ENCODE measurements at places on chromosomes 5 and 9. TPM values are rescaled to one million over a fixed set of nuclear protein-coding genes. Genes with fewer than 3 reads are reported as not detected.

DNA sequence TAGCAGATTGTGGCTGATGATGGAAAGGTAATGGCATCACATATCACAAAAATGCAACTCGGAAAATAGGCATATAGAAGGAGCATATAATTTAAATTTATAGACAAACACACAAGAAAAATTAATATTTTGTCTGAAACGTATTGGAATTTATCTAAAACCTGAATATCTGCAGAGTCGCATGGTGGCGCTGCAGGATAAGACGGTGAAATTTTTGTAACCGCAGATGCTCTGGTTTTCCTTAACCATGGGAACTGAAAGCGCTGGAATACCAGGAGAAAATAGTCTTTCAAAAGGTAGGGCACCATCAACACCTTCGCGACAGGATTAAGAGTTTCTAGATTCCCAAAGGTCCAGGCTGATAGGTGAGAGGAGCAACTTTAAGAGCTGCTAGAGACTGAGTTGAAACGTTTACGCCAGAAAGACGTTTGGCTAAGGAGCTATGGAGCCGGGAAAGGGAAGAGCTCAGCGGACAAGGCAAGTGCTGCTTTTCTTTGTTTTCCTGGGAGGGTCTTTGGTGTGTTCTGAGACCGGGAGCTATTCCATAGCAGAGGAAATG, 11.0 kb upstream of the PCDHB15 start:
- no peak for DNase-seq

The OXCT1 gene
- 29.9 TPM for total RNA-seq

The TAF11L10 gene
- not detected for total RNA-seq

DNA sequence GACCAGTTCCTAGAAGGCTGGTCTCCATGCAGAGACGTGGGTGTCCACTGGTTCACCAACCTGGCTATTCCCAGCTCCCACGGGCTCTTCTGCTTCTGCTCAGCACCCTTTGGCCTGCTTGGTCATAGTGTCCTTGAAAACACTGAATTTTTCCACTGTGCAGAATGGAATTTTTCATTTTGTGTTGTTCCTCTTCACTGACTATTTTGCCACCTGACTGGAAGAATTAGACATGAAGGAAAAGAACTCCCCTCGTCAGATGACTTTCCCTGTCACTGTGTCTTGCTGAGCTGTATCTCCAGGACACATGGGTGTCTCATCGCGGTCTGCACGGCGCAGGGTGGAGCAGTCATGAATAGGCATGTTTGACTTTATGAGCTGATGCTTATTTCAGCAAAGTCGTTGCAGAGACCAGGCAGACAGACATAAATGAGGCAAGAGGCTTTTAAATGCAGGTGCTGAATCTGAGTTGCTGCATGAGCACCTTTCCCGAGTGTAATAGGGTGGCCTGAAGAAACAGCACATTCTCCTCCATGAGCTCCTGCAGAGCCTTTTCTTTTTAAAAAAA, 50.2 kb upstream of the SEMA4D start:
- DNase-seq = no peak

DNA sequence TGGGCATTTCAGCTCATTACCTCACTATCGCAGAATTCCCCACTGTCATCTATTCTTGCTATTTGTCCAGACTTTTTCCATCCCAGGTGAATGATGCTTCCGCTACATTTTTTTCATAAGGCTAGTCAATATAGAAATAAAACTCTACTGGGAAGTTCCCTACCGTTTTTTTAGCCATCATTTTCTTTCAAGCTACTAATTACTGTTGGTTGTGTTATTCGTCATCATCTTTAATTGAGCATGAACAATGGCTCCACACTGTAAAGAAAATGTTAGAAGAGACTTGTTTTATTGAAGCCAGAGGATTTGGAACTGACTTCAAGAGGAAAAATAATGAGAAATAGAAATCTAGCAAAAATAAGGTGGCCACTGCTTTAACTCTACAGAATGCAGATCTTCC, 265.0 kb downstream of the ZNF608 start:
- DNase-seq = no peak

- no peak for DNase-seq
These were observed 34.1 kb upstream of the PLPP1 start for GRCh38 chr5:55568654-55569512.

The SOX30 gene
- 0.44 TPM for total RNA-seq

DNA sequence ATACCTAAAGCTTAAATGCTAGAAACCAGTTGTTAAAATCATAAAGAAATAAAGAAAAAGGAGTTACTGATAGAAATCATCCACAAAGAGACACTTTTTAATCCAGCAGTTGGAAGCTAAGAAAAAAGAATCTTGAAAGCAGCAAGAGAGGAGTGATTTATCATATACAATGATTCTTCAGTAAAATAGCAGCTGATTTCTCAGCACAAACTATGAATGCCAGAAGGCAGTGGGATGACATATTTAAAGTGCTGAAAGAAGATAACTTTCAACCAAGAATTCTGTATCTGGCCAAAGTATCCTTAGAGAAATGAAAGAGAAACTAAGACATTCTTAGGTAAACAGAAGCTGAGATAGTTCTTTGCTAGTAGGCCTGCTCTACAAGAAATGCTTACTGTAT, 366.0 kb downstream of the HTR1A start:
- DNase-seq = no peak

The PRDM9 gene
- total RNA-seq = not detected

- peak; percentile 34 for DNase-seq
These were observed 4.7 kb upstream of the TEX53 start for GRCh38 chr9:114662081-114662989.

DNA sequence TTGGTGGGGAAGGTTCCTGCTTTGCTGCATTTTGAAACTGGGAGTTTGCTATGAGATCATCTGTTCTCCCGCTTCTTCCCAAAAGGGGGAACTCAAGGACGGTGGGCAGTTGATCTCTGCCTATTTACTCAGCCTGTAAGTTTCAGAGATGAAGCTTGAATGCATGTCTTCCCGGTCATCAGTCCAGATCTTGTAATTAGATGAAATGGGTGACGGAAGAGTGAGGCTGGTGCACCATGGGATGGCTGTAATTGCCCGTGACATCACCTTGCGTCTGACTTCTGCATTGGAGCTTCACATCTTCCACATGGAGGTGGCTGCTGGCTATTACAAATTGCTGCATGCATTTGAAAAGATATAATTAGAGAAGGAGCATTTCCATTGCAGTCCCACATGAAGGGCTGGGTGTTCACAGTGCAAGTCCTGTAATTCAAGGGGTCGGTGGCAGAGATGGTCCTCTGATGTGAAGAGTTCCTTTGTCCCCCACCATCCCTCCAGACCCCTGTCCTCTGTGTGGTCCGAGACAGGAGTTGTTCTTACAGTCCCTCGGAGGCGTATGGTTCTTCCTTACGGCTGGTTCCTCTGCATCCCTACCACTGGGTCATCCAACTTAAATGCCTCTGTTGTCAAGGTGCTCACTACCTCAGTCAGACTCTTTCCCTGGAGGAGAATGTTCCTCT, 72.9 kb downstream of the ZNF618 start:
- no peak for DNase-seq

The ARSI gene
- not detected for total RNA-seq

DNA sequence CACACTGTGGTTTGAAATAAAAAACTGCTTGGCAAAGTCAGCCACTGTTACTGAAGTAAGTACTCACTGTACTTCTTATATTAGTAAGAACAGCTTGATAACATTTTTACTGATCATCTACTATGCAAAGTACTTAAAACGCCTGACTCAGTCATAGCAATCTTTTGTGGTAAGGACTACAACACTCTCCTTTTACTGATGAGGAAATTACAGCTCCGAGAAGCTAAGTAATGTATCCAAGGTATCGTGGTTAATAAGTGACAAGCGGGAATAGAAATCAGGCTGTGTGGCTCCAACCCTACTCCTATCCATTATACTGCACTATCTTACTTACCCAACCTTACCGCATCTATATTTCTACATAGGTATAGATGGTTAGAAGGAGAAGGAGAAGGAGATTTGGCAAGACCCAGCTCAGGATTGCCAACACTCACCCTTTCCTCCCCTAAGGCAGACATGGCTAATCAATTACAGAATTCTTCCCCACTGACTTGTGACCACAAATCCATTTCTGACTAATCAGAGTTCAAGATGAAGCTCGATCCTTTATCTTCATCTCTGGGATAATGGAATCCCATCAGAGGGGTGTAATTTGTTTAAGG, 281.4 kb downstream of the SPOCK1 start:
- no peak for DNase-seq

The FSD1L gene
- total RNA-seq = 0.63 TPM

The PDZD2 gene
- 1.4 TPM for total RNA-seq

The DMGDH gene
- total RNA-seq = 0.99 TPM

GRCh38 chr9:107733523-107733894, 243.9 kb upstream of the KLF4 start:
- DNase-seq = no peak

- DNase-seq = no peak
These were observed 1.2 kb upstream of the NEK6 start for GRCh38 chr9:124256517-124257069.

The PTGDS gene
- not detected for total RNA-seq

The FAM221B gene
- not detected for total RNA-seq

GRCh38 chr5:59358005-59358861, 535.3 kb downstream of the PDE4D start:
- DNase-seq = no peak

The MAP1B gene
- not detected for total RNA-seq

The ARHGEF28 gene
- not detected for total RNA-seq

GRCh38 chr5:174337276-174338184, 292.0 kb downstream of the NSG2 start:
- no peak for DNase-seq

The SHISAL2B gene
- not detected for total RNA-seq

Data from naive thymus-derived CD8-positive, alpha-beta T cell (primary cell).